Suppressor macrophage treated with lipopolysaccharide for 1 hour (primary cell): ENCODE measurements at places on chromosomes 3 and 15.

- DNase-seq: no peak
Observed at GRCh38 chr15:82558502-82558901, 18.2 kb upstream of the RPS17 start.

- peak; percentile 61 for DNase-seq
Observed at GRCh38 chr15:81024265-81024872, 23.6 kb downstream of the TLNRD1 start.

DNA sequence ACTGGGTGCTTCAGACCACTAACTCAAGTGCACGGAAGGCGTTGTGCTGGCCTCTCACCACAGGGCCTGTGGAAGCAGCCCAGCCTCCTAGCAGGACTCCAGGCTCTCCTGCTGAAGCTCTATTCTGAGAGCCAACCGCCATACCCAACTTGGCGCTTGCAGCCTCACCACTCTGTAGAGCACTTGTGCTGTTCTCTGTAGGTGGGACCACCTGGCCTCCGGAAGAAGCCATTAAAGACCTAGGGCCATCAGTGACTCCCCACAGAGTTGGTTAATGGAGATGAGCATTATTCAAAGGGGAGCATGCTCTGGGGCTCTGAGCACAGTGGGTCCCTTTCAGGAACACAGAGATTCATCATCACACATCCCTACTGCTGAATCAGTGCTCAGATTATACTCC is 50.9 kb downstream of the C3orf85 start:
- no peak for DNase-seq

DNA sequence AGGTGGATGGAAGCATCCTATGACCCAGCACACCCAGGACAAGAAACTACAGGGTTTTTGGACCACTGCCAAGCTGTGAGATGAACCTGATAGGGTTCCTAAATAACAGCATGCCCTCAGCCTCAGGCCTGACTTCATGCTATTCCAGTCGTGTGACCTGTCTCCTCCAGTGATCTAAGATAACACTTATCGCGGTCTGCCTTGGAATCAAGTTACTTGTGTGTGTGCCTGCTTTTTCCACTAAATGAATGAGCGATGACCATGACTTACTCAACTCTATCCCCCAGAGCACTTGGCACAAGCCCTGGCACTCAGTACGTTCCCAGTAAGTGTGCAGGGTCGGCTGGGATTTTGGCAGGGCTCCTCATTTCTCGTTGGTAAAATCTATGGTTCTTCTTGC is 172.7 kb upstream of the TP63 start:
- DNase-seq: no peak

GRCh38 chr3:111080413-111080812 is 8.8 kb downstream of the NECTIN3 start:
- DNase-seq: peak; percentile 40

DNA sequence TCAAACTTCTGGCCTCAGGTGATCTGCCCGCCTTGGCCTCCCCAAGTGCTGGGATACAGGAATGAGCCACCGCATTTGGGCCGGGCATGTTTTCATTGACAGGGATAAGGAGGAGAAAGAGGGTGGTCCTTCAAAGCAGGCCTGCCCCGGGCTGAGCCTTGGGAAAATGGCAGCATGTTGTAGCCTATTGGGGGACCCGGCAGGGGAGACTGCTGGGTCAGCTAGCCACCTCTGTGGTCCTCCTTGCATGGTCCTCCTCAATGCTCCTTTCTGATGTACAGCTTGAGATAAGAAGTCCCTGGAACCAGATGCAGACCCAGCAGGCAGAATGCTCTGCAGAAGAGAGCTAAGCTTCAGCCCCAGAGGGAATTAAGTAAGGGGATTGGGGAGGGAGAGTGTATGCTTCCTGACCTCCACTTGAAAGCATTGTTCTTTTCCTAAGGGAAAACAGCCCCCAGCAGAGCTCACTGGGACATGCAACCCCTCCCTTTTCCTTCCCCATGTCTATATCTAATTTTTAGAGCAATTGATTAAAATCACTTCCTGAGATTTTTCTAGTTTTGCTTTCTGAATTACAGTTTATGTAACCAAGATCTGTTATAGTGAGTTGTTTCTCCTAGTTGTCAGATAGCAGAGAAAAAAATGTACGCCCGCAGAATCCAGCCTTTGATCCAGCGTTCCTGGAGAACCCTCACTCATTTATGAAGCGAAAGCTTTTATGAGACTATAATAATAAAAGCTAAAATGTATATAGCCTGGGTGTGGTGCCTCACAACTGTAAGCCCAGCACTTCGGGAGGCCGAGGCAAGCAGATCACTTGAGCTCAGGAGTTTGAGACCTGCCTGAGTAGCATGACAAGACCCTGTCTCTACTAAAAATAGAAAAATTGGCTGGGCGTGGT is 48.7 kb upstream of the VILL start:
- no peak for DNase-seq

DNA sequence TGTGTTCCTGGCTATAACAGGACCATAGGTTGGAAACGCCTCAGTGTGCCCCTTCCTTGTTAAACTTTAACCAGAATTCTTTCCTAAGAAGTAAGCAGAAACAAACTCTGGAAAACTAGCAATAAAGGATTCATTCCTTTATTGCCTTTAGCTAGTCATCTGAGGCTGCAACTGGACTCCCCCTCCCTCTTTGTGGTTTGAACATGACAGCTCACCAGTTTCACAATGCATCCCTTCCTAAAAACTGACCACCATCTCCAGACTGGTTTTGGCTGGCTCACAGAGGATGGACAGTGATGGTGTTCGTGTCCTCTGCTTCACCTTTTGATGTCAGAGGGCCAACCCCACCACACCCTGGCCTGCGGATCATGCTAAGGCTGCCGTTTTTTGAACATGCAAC is 27.9 kb upstream of the TGFBR2 start:
- DNase-seq: peak; percentile 75

- DNase-seq: no peak
Observed at GRCh38 chr3:118760585-118761290, 273.9 kb downstream of the IGSF11 start.

GRCh38 chr15:39921274-39921638 is 1.2 kb upstream of the GPR176 start:
- no peak for DNase-seq

GRCh38 chr3:152518346-152518745 is 249.6 kb downstream of the MBNL1 start:
- no peak for DNase-seq

DNA sequence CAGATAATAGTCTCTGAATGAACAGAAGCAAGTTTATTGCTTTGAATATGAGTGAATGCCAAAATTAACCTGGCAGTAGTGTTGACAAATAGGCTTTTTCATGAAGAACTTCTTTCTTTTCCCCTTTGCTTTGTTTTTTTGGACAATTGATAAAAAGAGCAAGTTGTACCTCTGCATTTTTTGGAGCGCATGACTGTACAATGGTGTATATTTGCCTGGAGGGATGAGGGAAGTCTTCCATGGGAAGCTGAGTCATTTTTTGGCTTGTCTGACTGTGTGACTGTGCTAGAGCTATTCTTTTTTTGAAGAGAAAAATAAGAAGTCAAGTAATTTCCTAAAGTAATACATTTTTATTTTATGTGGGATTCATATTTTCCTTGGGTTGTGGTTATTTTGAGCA is 186.9 kb downstream of the KLHL25 start:
- DNase-seq: peak; percentile 85

DNA sequence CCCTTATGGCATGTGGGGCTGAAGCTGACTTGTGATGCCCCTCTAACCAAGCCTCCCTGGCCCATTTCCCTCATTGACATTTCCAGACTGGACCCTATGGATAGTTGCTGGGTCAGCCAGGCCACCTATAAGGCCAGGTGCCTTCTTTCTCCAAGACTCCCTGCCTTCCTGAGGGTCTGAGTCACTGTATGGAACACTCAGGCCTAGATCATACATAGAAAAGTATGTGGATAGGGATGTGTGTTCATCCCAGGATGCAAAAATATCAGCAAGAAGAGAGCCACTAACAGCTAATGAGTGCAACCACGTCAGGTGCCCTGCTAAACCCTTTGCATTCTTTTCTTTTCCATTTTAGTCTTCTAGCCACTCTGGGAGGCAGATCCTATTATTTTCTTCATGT is 168.4 kb upstream of the WNT5A start:
- no peak for DNase-seq

- no peak for DNase-seq
Observed at GRCh38 chr3:61790411-61790810, 229.0 kb downstream of the PTPRG start.
